ENCODE measurements at places on chromosomes 2 and 18.

DNA sequence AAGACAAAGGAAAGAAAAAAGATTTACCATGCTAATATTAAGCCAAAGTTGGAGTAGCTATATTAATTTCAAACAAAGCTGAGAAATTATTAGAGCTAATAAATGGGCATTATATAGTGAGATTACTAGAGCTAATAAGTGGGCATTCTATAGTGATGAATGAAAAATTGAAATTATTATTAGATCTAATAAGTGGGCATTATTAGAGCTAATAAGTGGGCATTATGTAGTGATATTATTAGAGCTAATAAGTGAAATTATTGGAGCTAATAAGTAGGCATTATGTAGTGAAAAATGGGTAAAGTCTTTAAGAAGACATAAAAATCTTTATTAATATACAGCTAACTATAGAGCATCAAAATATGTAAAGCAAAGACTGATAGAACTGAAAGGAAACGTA, 745.7 kb downstream of the TRIB2 start:
- no peak for DNase-seq

DNA sequence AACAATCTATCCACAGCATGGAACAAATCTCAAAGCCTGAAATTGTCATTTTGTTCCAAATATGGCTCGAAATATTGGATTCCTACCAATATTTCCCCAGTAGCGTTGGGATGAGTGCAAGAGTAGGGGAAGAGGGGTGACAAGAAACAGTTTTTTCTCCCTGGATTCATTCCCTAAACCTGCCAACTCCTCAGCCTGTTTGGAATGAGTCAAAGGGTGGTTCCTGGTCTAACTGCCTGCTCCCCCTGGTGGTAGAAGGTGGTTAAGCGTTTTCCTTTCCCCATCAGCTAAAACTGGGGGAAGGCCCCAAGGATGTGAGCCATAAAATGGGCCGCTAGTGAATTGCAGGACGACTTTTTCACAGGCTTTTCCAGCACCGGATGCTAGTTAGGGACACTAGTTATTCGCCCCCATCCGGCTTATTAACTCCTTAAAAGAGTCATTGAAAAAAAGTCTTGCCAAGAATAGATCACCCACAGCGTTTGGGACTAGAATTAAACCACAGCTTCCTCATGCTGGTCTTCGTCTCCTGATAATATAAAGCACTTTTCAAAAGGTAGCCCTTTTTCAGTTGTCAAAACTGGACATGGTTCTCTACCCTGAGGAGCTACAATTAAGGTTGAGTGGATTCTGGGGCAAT, 72.5 kb downstream of the DHRS9 start:
- peak; percentile 30 for DNase-seq

GRCh38 chr18:55830544-55830943, 242.6 kb upstream of the TCF4 start:
- DNase-seq = no peak

DNA sequence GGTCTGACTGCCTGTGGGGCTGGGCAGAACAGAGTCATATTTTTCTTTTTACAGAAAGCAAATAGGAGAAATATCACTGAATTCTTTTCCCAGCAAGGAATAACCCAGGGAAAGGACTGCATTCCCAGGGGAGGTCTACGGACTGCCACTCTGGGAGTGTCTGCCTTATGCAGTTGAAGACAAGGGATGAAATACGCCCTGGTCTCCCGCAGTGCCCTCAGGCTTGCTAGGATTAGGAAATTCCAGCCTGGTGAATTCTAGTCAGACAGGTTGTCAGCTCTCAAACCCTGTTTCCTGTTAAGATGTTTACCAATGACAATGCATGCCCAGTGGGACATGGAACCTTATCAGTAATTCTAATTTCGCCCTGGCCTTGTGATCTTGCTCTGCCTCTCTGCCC, 30.3 kb upstream of the PDK1 start:
- DNase-seq = no peak
